ENCODE measurements at places on chromosomes 1 and 21. TPM values are rescaled to one million over a fixed set of nuclear protein-coding genes. Genes with fewer than 3 reads are reported as not detected.

The CXADR gene
- 0.39 TPM for total RNA-seq

The CENPF gene
- 8.6 TPM for total RNA-seq

The ZNF644 gene
- total RNA-seq: 72.2 TPM

The C1orf74 gene
- total RNA-seq: 4.7 TPM

The AKR7A3 gene
- total RNA-seq: 0.11 TPM

The NEGR1 gene
- under 0.01 TPM for total RNA-seq

The MARK1 gene
- total RNA-seq: under 0.01 TPM

The SLC2A5 gene
- 0.87 TPM for total RNA-seq

The AUNIP gene
- total RNA-seq: 1.8 TPM

The NPPB gene
- not detected for total RNA-seq

The PGLYRP3 gene
- not detected for total RNA-seq

The MAN1C1 gene
- 0.79 TPM for total RNA-seq

The BMP8A gene
- total RNA-seq: not detected

The HOOK1 gene
- 1.7 TPM for total RNA-seq

The SPATA45 gene
- total RNA-seq: not detected

The NES gene
- 2.7 TPM for total RNA-seq
